Fibroblast of skin of back (primary cell): ENCODE measurements at places on chromosomes 3 and 15.

GRCh38 chr15:62697636-62698035 lies 344.9 kb upstream of the TPM1 start:
- DNase-seq, result no peak

- peak; percentile 82 for DNase-seq
These were observed 470.4 kb downstream of the LPP start for GRCh38 chr3:188624384-188624783.

DNA sequence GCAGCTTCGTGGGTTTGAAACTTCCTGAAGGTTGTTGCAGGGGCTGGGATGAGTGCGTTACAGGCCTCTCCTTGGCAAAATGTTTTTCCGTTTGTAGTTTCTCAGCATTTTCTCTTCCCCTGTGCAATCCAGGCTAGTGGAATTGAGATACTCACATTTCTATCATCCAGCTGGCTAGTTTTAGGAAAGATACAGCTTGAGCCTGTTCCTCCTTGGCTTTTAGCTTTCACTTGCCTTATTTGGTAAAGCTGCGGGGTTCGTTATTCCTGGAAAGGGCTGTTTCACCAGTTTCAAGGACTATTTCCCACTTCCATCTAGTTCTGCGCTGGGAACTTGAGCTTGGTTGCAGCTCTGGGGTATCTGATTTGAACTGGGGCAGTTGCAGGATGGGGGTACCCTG lies 90.3 kb downstream of the ITPR1 start:
- DNase-seq, result no peak

- DNase-seq, result no peak
These were observed 74.0 kb upstream of the UBE2E2 start for GRCh38 chr3:23129117-23129516.
